ENCODE measurements at places on chromosomes 5 and 9.

DNA sequence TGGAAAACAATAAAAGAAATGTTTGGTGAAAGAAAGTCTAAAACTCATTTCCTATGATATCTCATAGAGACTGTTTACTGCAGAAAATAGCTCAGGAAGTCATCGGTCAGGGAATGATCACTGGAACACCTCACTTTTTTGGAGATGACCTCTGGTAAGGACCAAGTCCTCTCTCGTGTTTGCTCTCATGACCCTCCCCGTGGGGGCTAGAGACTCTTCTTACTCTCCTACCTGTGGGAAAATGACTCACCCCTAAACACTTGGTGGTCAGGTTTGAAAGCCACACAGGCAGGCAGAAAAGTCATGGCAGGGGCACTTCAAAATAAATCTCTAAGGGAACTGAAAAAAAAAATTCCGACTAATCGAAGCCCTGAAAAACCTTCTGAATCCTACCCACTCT, 48.2 kb downstream of the FAM240B start:
- no peak for DNase-seq

- no peak for DNase-seq
These were observed 4.5 kb upstream of the HSDL2 start for GRCh38 chr9:112375361-112375760.

DNA sequence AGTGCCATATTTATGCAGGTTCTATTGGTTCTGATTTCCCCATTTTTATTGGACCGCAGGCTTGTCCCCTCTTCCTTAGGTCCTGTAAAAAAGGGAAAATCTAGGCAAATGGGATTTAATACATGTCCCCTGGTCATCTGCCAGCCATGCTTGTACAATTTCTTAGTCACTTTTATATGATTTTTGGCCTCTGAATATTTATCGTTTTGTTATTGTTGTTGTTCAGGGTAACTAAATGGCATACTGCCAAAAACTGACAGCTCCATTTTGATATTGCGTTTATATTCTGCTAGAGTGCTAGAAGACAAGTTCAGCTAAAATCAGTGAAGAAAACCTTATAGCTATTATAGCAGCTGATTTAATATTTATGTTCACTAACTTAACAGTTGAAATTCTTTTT, 770.2 kb upstream of the FAM174A start:
- no peak for DNase-seq

DNA sequence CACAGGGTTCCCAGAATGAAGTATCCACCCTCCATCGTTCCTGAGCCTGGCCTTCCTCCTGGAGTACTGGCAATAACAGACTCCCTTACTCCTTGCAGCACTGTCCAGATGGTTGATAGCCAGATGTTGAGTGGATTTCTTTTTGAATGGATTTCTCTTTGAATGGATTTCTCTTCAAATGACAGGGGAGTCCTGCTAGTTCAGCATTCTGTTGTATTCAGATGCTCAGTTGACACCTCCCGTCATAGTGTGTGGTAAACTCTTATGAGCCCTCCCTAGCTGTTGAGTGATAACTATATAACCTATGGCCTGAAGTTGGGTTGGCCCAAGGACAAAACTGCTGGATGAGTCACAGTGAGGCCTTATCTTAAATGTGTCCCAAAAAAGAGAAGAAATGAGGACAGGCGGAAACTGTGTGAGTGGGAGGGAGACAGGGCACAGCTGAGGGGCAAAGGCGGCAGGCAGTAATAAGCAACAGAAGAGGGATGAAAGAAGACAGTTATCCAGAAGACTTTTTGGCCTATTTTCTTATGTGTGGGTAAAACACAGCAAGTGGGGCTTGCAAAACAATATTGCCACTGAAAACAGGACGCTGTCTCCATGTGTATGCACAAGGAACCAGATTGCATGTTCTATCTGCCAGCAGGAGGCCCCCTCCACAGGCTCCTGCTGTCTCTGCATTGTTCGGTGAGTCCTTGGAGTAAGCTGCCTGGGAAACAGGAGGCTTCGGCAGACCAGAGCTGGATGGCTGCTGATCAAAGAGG, 209.5 kb upstream of the S1PR3 start:
- no peak for DNase-seq

DNA sequence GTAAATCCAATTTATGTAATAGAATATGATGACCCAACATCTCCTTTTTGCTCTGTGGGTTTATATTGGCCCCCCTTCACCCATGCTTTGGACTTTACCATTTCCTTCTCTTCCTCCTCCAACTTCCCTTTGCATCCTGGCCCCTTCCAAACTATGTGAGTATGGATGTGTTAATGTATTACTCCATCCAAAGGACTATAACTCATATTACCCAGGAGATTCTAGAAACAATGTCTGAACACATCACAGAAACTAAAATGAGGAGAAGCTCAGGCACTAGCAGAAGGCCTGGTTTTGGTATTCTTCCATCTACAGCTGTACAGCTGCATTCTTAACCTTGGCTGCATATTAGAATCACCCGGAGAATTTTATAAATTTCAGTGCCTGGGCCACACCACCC, 110.7 kb downstream of the PDE4D start:
- no peak for DNase-seq
